ENCODE measurements at places on chromosomes 2 and 18. TPM values are rescaled to one million over a fixed set of nuclear protein-coding genes. Genes with fewer than 3 reads are reported as not detected.

The FOXI3 gene
- not detected for total RNA-seq

The MROH2A gene
- total RNA-seq: not detected

GRCh38 chr2:150944315-150944714 lies 317.3 kb downstream of the RBM43 start:
- DNase-seq: no peak

DNA sequence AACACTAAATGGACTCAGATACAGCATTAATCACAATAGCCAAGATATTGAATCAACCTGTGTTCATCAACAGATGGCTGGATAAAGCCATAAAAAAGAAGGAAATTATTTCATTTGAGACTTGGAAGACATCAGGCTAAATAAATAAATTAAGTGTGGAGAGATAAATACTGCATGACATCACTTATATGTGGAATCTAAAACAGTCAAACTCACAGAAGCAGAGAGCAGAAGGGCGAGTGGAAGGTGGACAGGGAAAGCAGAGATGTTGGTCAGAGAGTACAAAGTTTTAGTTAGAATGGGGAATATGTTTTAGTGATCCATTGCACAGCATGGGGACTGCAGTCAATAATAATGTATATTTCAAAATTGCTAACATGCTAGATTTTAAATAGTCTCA lies 207.2 kb downstream of the VAPA start:
- DNase-seq: no peak

GRCh38 chr2:9897331-9897737 lies 54.1 kb downstream of the TAF1B start:
- DNase-seq: peak; percentile 15

DNA sequence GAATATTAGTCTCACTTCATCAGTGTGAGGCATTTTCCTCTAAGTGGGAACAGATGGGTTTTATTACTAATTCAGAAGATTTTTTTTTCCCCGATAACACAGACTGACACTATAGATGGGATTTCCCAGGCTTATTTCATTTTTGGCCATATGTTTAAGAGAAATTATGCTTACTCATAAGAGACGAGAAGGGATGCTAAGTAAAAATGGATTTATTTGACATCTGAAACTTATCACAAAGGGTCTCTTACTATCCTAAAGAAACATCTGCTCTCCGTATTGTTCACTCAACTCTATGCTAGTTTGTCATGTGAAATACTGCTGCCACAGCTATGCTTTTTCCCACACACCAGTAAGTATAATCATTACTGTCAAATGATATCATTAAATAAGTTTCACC lies 1476.3 kb downstream of the LRP1B start:
- no peak for DNase-seq

GRCh38 chr2:147030966-147031720 lies 813.7 kb upstream of the ACVR2A start:
- DNase-seq: no peak

- DNase-seq: no peak
These were observed 9.9 kb downstream of the NFE2L2 start for GRCh38 chr2:177254433-177255226.

GRCh38 chr18:58026395-58026794 lies 17.6 kb upstream of the NEDD4L start:
- DNase-seq: no peak

The DCC gene
- total RNA-seq: 3.9 TPM

GRCh38 chr2:239259173-239259572 lies 141.6 kb downstream of the HDAC4 start:
- DNase-seq: no peak

GRCh38 chr18:75081486-75081885 lies 127.5 kb downstream of the PTGR3 start:
- DNase-seq: peak; percentile 6

GRCh38 chr18:33751613-33752221 lies 173.7 kb downstream of the ASXL3 start:
- DNase-seq: no peak

DNA sequence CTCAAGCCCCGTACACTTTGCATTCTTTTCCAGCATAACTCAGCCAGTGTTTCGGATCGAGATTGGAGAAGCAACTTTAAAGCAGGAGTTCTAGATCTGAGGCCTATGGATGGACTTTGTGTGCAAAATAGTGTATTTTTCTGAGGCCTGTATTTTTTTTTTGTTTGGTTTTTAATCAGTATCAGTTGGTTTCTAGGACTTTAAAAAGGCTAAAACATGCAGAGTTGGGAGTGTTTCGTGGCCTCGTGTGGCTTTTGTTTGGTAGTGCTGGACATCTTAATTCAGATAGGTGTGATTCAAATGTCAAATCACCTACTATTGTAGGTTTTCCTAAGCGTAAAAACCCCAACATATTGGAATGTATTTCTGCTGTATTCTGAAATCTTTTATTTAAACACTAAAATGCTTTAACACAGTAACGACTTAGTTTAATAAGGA lies 282 bp upstream of the PUS10 start:
- no peak for DNase-seq

- peak; percentile 48 for DNase-seq
These were observed 435.9 kb downstream of the TSN start for GRCh38 chr2:122191331-122191730.

DNA sequence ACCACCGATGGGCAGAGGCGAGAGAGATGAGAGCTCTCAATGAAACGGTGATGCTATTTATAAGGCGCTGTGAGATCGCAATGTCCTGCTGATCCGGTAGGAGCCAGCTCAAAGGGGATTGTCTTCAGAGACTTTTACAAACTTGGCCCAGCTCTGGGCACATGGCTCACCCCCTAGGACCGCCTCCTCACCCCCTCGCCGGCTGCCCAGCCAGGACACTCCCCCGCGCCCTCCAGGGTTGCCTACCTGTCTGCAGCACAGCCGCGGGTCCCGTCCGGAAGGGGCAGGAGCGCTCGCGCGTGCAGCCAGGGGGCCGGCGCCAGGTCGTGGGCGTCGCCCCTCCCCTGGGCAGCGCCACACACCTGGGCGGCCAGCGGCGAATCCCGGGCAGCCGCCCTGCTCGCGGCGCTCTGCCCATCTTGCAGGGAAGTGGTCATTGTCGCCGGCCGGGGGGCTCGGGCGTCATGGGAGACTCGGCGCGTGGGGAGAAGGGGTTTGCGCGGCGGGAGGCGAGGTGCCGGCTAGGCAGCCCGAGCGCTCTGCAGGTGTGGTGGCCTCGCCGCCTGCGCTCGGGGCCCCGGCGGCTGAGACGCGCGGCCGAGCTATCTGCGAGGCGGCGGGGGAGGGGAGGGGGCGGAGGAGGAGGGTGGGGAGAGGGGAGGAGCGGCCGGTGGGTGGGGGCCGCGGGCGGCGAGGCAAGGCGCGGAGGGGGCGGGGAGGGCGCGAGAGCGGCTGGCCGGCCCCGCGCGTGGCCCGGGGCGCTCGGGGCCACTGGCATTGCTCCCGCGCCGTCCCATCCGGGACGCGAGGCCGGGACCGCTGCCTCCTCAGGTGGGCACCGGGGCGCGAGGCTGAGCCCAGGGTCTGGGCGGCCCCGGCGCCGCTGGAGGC lies at the start of gene GRB14:
Gene GRB14 (minus strand): TSS at position 610 of the 891 bp plus-strand sequence. CDS start 173 bp downstream, at position 437.
- peak; percentile 83 for DNase-seq

DNA sequence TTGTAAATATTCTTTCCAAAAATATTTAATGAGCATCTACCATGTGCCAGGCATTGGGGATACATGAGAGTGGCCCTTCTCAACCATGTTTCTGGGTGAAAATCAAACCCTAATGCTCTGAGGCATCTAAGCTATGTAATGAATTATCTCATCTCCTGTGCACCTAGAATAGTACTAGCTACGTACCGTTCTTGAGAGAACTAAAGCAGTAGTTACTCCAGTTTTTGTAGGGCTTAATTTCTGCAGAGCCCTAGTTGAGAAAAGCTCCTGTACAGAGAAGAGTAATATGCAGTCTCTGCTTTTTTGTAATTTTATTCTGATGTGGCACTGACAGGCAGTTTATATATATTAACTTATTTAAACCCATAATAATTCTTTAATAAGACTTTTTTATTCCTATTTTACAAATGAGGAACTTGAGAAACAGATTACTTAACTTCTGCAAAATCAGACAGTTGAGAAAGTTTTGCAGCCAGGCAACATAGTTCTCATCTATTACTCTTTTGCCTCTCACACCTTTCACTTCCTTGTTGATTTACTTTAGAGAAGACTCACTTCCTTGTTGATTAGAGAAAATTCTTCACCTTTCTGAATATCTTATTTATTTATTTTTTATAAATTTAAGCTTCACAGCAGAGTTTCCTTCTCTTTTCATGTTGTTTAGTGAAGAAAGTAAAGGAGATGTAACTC lies 3.1 kb downstream of the SPOPL start:
- no peak for DNase-seq

DNA sequence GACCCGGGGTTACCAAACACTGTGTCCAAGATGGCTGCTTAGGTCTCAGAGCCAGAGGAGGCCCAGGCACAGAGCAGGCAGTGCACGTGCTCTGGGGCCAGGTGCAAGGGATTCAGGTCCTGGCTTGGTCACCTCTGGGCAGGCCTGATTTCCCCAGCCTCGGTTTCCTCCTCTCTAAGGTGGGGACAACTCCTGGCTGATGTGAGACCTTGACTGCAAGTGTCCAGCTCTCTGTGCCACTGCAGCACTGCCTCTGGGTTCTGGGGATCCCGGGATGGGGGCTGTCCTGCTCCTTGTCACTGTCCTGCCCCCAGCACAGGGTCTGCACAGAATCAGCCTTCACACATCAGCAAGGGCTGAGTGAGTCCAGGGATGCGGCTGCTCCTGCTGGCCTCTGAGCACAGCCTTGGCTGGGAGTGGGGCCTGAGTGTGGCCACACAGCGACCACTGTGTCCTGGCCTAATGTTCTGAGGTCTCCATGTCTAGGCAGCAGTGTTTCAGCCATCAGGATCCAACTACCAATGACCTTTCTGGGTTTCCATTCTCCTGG lies 170.2 kb upstream of the HDAC4 start:
- DNase-seq: no peak

Data from kidney (tissue), 22 donors.